Stimulated activated naive CD4-positive, alpha-beta T cell treated with Interleukin-2 at 50 U/mL for 16 hours (primary cell): ENCODE measurements at places on chromosomes 12 and 14.

- DNase-seq = no peak
These were observed 3.5 kb downstream of the ATP2A2 start for GRCh38 chr12:110284597-110284996.

DNA sequence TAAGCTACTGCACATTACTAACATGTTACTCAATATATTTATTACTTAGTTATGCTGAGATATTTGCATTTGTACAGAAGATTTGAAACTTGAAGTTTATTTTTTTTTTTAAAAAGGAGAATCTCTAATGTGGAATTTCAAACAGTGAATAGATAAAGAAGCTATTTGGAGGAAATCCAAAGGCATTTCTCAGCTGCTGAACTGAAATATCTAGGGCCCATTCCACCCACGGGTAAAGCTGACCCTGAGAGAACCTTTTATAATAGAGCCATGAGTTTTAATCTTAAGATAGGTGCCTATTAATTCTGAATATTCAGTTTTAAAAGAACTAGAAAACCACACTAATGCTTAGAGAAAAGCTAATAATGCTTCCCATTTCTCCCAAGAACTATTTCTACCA, 225.4 kb upstream of the CAND1 start:
- DNase-seq = no peak

DNA sequence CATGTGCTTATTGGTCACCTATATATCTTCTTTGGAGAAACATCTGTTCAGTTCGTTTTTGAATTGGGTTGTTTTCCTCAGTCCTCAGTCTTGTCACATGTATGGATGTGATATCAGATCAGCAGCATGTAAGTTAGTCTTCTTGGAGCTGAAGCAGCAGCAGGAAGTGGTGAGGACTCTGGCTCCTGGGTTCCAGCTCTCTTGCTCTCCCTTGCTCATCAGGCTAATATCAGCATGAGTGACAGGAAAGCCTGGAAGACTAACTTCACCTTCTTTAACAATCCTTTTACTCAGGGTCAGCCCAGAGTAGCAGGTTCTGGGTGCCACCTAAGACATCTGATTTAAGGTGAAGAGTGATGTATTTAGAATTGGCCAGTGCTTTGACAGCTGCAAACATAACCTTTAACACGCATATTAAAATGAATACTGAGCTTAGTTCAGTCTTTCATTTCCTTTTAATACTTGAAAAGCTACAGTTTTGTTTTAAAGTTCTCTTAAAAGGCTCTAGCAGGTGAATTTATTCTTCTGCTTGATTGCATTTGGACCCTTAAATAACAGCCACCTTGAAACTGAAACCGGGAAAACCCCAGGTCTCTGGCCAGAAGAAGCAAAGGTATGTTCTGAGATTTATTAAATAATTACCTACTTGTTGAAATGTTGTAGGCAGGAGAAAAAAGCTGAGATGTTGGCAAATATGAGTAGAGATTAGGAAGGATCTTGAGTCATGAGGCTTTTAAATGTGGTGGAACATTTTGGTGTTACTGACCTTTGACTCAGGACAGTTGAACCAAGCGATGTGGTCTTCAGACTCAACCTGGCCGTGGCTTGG, 54.3 kb downstream of the DRAM1 start:
- DNase-seq = no peak

DNA sequence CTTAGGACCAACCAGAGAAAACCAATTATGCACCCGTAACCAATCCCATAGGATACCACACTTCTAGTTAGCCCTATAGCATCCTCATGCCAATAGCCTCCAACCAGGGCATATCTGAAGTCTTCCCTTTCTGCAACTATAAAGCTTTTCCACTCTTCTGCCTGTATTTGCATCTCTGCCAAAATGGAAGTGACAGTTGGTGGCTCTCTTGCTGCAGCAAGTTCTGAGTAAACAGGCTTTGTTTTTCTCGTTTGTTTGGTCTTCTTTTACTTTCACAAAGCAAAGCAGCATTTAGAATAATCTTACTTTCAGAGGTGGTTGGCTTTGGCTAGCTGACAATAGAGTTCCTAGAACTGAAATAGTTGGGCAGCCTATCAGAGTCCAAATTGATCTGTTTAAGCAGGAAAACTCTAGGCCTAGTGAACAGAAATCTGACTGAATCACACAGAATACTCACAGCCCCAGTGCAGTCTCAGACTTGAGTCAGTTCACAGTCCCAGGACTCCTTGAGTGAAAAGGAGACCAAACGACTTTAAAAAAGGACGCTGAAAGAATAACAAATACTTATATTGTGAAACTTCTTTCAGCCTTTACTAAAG, 1029.7 kb upstream of the LRFN5 start:
- no peak for DNase-seq

DNA sequence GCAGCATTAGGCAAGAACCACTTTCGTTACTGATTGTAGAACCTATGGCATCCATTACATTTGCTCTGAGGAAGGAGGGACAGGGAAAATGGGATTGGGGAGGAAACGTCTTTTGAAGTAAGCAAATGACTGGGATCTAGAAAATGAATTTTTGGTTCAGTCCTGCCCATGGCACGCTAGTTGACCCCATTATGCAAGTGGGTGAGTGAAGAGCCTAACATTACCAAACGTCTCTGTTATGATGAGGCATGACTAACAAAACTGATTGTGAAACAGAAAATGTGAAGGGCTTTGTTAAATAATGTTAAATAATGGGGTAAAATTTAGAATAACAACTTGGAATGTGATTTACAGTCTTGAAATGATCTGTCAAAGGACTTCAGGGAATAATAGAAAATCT, 38.9 kb downstream of the CPSF2 start:
- DNase-seq = no peak

- no peak for DNase-seq
These were observed 122.4 kb upstream of the SOX5 start for GRCh38 chr12:24071842-24072241.

DNA sequence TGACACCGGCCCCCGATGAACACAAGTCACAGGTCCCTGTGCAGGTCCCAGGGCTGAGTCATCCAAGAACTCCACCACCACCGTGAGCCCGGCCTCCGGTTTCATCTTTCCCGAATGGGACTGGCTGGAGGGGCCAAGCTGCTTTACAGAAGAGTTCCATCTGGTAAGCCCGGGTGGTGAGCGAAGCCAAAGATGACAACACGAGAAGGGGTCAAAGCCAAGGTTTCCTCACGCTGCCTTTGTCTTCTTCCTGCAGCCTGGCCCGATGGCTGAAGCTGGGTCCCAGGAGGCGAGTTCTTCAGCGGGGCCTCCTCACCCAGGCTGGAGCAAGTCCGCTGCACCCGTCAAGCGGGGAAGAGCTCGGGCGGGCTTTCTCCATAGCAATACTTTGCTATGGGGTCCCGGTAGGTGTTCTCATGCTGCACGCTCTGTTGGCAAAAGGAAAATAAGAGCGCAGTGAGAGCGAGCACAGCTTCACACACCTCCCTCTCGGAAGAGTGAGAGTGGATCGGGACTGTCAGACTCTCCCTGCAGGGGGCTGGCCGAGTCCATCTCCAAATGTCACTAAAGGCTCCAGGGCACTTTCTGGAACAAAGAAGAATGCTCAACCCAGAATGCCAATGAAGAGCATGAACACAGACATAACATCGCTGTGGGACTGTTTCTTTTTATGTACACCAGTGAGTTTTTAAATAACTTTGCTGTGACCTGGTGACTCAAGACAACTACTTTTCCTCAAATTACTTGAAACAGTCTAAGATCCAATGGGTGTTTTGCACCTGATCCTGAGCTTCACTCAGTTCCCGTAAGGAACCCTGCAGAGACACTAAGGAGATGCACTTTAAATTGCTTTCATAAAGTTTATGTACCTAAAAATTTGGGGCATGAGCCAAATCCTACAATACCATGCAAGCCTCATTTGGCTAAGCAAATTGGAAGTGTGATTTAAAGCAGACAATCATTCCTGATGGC, 20.1 kb downstream of the SPRING1 start:
- DNase-seq = no peak

DNA sequence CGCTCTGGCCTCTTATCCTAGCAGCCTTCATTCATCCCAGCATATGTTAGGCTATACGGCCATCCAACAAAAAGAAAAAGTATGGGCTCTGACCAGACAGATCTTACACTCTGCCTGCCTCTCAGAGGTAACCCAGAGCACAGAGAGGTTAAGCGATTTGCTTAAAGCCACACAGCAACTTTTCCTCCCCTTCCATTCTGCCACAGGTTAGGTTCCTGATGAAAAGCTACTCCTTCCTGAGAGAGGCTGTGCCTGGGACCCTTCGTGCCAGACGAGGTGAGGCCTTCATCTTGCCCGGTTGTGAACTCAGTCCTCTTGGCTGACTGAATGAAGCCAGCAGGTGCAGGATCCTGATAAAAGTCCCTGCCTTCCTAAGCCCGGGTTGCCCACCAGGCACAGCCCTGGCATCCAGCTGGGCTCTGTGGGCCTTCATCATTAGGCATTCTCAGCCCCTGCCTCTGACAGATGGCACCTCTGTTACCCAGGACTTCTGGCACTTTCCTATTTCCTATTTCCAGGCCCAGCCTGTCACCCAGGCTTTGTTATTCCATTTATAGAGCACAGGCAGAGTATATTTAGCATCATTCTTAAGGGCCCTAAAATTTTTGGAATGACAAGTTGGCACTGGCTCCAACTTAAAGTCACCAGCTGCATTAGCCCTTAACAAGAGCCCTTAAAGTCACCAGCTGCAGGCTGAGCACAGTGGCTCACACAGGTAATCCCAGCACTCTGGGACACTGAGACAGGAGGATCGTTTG, 12.8 kb downstream of the SOAT2 start:
- no peak for DNase-seq

GRCh38 chr12:116338064-116338846, 60.8 kb upstream of the MED13L start:
- no peak for DNase-seq

DNA sequence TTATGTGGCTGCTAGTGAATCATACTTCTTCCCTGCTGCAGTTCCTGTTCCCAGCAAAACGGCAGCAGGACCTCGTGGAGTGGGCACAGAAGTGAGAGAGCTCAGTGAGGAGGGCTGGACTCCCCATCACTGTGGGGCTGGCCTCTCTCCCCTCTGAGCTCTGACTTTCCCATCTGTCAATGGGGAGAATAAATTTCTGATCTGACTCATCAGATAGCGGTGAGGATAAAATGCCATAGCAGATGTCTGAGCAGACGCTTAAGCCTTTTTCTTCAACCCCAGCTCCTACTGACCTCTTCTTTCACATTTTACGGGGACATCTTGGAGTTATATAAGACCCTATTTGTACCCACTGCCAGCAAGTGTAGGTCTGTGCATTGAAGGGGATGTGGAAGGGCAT, 116.6 kb downstream of the CRACR2A start:
- DNase-seq = no peak

- DNase-seq = no peak
These were observed 36.7 kb upstream of the BEGAIN start for GRCh38 chr14:100623961-100624360.

DNA sequence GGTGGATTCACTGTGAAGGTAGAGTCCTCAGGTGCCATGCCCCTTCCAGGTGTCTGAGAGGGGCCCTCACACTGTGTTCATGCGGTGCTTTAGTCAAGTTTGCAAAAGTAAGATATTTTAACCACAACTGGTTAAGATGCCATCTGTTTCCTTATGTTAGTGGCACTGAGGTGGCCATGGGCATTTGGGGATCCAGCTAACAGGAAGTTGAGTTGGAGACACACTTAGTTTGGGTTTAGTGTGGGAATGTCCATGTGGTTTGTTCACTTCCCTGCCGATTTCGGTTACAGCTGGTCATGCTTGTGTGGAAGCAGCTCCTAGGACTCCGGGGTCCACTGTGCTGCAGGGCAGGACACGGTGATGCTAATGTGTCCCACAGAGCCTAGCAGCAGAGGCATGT, 17.3 kb upstream of the ABHD12B start:
- DNase-seq = no peak

- DNase-seq = no peak
These were observed 16.3 kb downstream of the TESPA1 start for GRCh38 chr12:54968181-54968730.

DNA sequence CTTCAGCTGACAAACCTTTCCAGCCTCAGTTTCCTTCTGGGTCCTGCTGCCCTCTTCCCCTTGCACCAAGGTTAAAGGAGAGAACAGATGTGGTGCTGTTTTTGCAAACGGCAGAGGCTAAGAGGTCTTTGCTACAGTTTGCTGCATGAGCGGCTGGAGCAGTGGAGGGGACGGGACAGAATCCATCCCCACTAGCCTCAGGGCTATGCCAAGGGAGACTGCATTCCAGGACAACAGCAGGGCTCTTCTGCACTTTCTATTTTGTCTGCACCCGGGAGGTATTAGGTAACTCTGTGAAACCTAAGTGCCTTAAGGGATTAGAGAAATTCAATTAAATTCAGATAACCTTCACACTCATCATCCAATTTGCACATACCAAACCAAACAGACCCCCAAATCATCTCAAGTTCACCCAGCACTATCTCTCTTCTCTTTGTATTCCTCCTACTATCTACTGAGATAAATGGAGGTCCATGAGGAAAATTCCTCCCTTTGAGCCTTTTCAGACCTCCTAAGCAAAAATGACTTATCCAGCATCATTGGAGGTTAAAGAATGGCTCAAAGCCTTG, 103.8 kb upstream of the VRK1 start:
- no peak for DNase-seq

GRCh38 chr14:23361320-23361719, 3.7 kb downstream of the EFS start:
- DNase-seq = no peak

DNA sequence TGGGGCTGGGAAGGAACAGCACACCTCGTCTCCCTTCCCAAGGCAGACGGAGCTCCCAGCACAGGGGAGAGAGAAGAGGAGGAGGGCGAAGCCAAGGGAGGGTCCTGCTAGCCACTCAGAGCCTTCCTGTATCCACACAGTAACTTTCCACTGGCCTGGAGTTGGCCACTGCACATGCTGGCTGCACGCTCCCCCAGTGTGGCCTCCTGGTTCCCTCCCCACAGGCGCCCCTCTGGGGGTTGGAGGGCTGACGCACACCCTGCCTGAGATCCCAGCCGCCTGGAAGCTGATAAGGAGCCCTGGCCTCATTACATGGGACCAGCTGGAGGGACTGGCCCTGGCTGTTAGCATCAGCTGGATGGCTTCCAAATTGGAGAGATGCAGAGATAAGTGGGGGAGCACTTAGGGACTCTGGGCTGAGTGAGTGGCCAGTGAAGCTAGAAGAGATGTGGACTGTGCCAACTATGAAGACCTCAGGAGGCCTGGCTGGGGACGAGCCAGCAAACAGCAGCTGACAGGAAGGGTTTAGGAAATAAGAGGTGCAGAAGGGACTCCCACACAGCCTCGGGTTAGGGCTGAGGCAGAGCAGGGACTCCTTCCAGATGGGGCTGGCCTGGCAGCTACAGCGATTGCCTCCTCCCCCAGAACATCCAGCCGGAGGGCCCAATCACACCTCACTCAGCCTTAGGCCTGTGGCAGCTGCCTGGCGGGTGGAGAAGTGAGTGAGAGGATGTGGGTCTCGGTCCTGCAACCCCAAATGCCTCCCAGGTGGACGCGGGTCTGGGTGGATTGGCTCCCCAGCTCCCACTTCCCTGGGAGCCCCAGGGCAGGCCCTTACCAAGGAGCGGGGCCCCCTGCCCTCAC, 26.3 kb upstream of the BCDIN3D start:
- no peak for DNase-seq

GRCh38 chr12:19454837-19455236, 15.5 kb downstream of the AEBP2 start:
- no peak for DNase-seq
